ENCODE measurements at places on chromosomes 11 and 22. TPM values are rescaled to one million over a fixed set of nuclear protein-coding genes. Genes with fewer than 3 reads are reported as not detected.

KCNJ11 gene
- 4.5 TPM for total RNA-seq

OR8D1 gene
- not detected for total RNA-seq

- H3K27me3 ChIP-seq: no peaks in the 10 kb centered on the region
- no peak overlapping the region for H3K4me3 ChIP-seq
- no peaks in the 10 kb centered on the region for H3K36me3 ChIP-seq
- DNase-seq: no peak
Observed at GRCh38 chr11:62427630-62428233, 8.9 kb downstream of the SCGB1A1 start.

ZNF215 gene
- total RNA-seq: 1.2 TPM

DNA sequence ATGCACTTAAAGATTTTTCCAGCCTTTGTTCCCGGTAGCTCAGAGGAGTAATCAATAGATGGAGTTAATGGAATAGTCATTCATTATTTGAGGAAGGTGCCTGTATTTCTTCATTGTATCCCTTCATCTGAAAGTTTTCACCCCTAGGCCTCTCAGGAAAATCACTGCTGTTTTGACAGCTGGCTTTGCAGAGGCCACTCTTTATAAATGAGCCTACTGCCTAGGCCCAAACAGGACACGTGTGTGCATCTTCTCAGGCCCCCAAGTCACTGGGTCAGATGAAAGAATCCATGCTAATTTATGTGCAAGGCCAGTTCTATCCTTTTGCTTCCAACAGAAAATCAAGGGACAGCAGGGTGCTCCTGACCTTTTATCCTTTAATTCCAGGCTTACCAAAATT lies 76.8 kb downstream of the MPPED2 start:
- no peak for DNase-seq
- H3K4me3 ChIP-seq: no peak overlapping the region
- H3K4me1 ChIP-seq: no peaks in the 10 kb centered on the region
- H3K27ac ChIP-seq: no peak overlapping the region

SPDYC gene
- not detected for total RNA-seq

DNA sequence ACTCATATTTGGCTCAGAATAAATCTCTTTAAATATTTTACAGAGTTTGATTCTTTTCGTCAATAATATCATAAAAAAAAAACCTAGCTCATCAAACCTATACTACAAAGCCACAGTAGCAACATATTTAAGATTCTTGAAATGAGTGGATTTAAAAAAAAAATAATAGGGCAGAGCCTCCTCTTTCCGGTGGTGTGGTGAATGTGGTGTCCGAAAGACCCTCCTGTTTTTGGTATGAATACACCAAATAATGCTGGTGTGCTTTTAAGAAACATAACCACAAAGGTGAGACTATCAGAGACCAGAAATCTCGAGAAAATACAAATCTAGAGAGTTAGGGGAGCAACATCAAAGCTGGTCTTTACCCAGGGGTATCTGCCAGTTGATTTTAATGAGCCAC lies 342.6 kb downstream of the TBC1D22A start:
- no peak overlapping the region for H3K4me3 ChIP-seq
- H3K4me1 ChIP-seq: peaks cover 17% of the 10 kb centered on the region
- no peaks in the 10 kb centered on the region for H3K27me3 ChIP-seq
- DNase-seq: no peak
- H3K36me3 ChIP-seq: no peaks in the 10 kb centered on the region

MEI1 gene
- total RNA-seq: 3.4 TPM

TTLL12 gene
- 35.5 TPM for total RNA-seq

DNA sequence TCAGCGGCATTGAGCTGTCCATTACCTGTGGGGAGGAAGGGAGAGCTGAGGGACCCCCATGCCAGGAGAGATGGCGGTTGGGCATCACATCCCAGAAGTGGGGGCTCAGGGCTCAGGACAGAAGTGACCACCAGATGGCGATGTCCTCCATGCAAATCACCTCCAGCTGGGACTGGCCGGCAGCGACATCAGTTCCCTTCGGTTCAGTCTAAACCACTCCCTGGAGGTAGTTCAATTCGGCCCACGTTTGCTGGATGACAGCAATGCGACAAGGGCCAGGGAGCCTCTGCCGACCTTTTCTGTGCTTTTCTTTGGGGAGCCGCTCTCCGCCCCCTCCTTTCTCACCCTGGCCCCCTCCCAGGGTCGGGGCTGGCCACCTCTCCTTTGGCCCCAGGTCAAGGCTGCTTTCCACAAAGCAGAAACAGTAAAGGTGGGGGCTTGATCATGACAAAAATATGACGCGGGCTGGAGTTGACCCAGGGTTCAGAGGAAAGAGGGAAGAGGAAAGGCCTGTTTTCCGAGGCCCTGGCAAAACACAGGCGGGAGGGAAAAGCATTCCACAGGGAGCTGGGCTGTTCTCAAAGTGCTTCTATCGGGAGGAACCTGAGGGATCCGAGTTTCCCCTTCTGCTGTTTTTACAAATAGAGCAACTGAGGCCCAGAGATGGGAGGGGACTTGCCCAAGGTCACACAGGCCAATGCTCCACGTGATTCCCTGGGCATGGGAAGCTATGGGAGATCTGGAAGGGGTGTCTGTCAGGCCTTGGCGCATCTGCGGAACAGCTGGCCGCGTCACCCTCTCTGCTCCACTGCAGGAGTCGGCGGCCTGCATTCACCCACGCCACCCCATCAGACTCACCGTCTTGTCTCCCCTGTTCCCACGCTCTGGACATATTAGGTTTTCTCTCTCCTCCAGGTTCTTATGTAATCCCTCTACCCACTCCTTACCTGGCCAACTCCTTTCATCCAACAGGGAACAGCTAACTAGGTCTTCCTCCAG lies 54.7 kb downstream of the FBXO7 start:
- no peak overlapping the region for H3K4me3 ChIP-seq
- H3K4me1 ChIP-seq: peaks cover 2% of the 10 kb centered on the region
- H3K36me3 ChIP-seq: no peaks in the 10 kb centered on the region
- peak; percentile 94 for DNase-seq
- peak overlapping the region; percentile 10 for H3K27ac ChIP-seq

- no peaks in the 10 kb centered on the region for H3K36me3 ChIP-seq
- H3K27ac ChIP-seq: no peak overlapping the region
- no peak for DNase-seq
- no peaks in the 10 kb centered on the region for H3K27me3 ChIP-seq
- no peak overlapping the region for H3K4me3 ChIP-seq
Observed at GRCh38 chr11:16863389-16863788, 124.9 kb downstream of the C11orf58 start.

DNA sequence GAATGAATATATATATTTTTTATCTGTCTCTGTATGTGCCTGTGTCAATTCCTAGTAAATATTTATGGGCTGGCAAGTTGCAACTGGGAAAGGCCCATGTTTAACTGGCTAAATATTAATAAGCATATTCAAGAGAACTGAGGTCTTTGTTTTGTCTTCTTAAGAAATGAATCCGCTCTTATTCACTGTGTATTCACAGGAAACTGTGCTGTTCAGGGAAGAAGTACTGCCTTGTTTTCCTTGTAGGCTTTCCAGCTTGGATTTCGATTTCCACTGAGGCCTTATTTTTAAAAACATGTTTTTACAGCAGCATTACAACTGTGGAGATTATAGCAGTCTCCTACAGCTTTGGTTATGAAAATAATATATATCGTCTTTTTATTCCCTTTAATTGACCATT lies 64.7 kb downstream of the LDLRAD3 start:
- H3K27ac ChIP-seq: peak overlapping the region; percentile 53
- peaks cover 5% of the 10 kb centered on the region for H3K4me1 ChIP-seq
- H3K36me3 ChIP-seq: no peaks in the 10 kb centered on the region
- H3K4me3 ChIP-seq: no peak overlapping the region
- H3K27me3 ChIP-seq: no peaks in the 10 kb centered on the region
- no peak for DNase-seq

DNA sequence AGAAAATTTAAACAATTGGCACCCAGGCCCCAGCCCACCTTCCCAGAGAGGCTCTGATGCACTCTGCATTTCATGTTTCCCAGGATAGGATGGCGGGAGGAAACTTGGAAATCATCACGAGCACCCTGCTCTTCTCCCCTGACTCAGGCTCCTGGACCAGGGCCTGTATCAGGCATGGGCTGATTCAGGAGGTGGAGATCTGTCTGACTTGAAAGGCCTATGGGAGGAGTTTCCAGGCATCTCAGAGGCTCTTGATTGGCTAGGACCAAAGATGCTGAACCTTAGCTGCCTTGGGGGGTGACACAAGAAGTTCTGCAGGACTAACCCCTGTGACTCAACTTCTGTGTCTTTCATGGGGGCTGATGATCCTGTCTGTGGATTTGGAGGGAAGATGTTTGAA lies 106.2 kb downstream of the PKNOX2 start:
- peaks cover 7% of the 10 kb centered on the region for H3K4me1 ChIP-seq
- no peak overlapping the region for H3K4me3 ChIP-seq
- H3K27me3 ChIP-seq: no peaks in the 10 kb centered on the region
- peaks cover 4% of the 10 kb centered on the region for H3K36me3 ChIP-seq

- no peak overlapping the region for H3K27ac ChIP-seq
- DNase-seq: no peak
- H3K27me3 ChIP-seq: no peaks in the 10 kb centered on the region
- no peak overlapping the region for H3K4me3 ChIP-seq
Observed at GRCh38 chr11:122398167-122398566, 257.4 kb upstream of the UBASH3B start.

DNA sequence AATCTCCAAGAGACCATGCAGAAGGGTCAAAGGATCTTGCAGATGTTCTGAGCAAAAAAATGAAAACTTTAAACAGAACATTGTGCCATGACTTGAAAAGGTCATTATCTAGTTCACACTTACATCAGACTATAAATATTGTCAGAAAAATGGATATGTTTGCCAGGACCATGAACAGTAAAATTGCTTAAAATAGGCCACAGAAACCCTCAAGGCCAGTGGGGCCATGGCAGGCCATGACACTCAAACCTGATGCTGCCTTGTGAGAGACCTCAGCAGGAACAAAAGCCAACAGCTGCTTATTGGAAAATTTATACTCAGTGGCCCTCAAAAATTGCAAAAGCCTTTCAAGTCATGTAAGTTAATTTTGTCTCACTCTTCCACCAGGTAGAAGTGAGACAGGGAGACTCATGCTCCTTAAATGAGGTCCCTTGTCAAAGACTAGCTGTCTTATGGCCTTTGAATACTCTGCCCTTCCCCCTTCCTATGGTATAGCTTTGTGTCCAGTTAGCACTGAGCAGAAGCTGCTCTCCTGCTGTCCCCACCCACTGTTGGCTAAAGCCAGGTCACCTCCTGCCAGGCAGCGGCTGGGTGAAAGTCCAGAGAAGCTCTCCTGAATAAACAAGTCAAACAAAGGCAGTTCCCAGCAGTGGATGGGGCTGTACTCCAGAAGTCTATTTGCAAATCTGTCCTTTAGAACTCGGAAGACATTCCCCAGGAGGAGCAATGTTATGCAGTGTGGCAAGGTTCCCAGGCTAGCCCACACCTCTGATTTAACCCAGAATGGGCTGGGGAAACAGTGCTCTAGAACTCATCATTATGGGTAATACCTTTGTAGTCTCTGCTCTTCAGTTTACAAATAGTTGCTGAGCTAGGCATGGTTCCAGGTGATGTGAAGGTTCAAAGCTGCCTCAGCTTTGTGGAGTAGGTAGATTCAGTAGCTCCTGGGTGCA lies 21.4 kb downstream of the ADM start:
- H3K27ac ChIP-seq: no peak overlapping the region
- H3K36me3 ChIP-seq: no peaks in the 10 kb centered on the region
- DNase-seq: no peak
- no peaks in the 10 kb centered on the region for H3K27me3 ChIP-seq
- peaks cover 21% of the 10 kb centered on the region for H3K4me1 ChIP-seq
- H3K4me3 ChIP-seq: no peak overlapping the region

DNA sequence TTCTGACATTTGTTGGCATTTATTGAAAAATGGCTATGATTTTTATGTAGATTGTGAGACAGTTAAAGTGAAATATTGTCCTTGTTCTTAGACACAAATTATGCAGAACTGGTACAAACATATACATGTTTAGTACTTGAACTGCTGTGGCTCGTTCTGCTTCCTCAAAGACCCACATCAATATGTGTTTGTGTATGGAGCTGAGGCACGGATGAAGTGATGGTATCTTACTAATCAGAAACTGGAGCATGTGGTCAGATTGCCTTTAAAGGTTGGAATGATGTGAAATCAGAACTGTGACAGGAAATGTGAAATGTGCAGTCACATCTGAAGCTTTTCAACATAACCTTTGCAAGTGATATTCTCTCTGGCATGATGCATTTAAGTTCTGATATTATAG lies 130.4 kb downstream of the NAV2 start:
- no peak overlapping the region for H3K4me3 ChIP-seq
- no peaks in the 10 kb centered on the region for H3K36me3 ChIP-seq
- H3K27ac ChIP-seq: no peak overlapping the region
- H3K27me3 ChIP-seq: no peaks in the 10 kb centered on the region
- no peak for DNase-seq

ALKBH8 gene
- total RNA-seq: 10.9 TPM

- no peak for DNase-seq
- no peak overlapping the region for H3K4me3 ChIP-seq
- H3K36me3 ChIP-seq: peaks cover 8% of the 10 kb centered on the region
- peak overlapping the region; percentile 43 for H3K27ac ChIP-seq
- H3K27me3 ChIP-seq: no peaks in the 10 kb centered on the region
Observed at GRCh38 chr11:67269401-67270255, 3.4 kb downstream of the GRK2 start.

DNA sequence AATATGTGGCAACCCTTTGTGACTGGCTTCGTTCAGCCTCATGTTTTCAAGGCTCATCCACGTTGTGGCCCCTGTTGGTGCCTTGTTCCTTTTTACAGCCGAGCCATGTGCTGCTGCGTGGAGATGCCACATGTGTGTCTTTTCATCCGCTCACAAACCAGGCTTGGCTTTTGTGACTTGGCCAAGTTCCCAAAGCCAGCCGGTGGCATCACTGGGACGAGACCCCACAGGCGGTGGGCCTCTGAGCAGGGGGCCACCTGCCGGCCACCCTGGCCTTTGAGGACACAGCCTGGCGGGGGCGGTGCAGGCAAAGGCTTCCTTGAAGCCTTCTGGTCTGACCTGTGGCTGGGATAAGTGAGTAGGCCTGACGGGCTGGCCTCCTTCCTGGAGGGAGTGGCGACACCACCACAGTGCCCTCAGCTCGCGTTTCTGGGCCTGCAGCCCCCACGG lies 10.5 kb downstream of the GRK2 start:
- H3K27me3 ChIP-seq: no peaks in the 10 kb centered on the region
- peak overlapping the region; percentile 97 for H3K27ac ChIP-seq
- H3K36me3 ChIP-seq: peaks cover 35% of the 10 kb centered on the region
- peaks cover 26% of the 10 kb centered on the region for H3K4me1 ChIP-seq
- no peak overlapping the region for H3K4me3 ChIP-seq

- no peak overlapping the region for H3K27ac ChIP-seq
- H3K36me3 ChIP-seq: no peaks in the 10 kb centered on the region
- no peak overlapping the region for H3K4me3 ChIP-seq
- DNase-seq: no peak
- H3K4me1 ChIP-seq: no peaks in the 10 kb centered on the region
Observed at GRCh38 chr11:129766898-129767604, 48.6 kb upstream of the TMEM45B start.

CLP1 gene
- 6.5 TPM for total RNA-seq

APOBEC3B gene
- 1.0 TPM for total RNA-seq

ZP1 gene
- total RNA-seq: not detected

- H3K36me3 ChIP-seq: peaks cover 37% of the 10 kb centered on the region
- no peak for DNase-seq
Observed at GRCh38 chr11:3014057-3014938, 22.2 kb upstream of the NAP1L4 start.

Data from lung (tissue), 17 donors.